ENCODE measurements at places on chromosomes 1 and 21.

GRCh38 chr1:226873771-226874578 is 3.6 kb downstream of the PSEN2 start:
- DNase-seq: no peak

DNA sequence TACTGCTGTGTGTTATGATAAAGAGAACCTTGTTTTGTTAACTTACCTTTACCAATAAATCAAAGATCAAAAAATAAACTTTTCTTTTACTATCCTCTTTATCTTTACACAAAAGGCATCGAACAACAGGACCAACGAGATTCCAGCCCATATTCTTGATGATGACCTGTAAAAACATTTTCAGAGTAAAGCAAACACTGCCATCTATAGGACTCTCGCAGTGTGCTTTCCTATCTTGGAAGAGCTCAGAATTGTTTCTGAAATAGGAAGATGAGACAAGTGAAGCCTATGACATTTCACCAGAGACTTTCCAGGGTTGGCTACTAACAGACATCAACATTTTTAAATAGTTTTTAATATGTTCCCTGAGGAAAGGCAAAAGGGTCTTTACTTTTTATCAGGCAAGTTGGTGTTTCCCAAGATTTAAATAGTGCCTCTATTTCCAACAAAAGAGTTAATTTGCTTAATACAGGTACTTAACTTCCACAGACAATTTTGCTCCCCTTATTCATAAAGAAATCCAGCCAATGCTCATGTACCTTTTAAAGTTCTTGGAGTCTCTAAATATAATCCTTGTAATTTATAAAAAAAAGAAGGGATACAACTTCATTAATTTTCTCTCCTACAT is 7.3 kb downstream of the GLMN start:
- DNase-seq: peak; percentile 12

DNA sequence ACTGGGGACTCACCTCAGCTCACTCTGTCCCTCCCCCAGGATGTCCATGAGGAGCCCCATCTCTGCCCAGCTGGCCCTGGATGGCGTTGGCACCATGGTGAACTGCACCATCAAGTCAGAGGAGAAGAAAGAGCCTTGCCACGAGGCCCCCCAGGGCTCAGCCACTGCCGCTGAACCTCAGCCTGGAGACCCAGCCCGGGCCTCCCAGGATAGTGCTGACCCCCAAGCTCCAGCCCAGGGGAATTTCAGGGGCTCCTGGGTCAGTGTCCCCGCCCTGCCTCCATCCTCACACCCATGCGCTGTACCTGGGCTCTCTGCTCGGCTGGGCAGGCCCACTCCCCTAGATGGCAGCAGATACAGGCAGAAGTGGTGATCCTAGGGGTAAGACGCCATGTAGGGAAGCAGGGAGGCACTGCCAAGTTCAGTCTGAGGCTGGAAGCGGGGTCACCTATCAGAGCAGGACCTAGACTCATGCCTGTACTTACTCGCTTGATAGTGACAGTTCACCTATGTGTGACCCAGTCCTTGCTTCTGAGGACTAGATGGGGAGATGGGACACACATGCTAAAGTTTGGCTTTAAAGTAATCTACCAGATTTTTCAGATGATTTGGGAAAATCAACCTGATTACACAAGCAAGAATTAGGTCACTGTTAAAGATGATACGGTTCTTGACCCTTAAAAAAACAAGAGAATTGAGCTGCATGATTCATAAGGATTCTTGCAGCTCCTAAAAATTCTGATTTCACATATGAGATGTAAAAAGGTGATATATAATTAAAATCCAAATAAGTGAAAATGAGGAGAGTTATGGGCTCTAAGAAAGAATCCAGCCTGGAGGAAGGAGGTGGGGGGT is 38.7 kb downstream of the ETNK2 start:
- DNase-seq: no peak

- DNase-seq: peak; percentile 99
Observed at GRCh38 chr21:43585924-43586413, 73.3 kb downstream of the HSF2BP start.

- no peak for DNase-seq
Observed at GRCh38 chr1:186456729-186457255, 4.1 kb downstream of the PDC start.

- no peak for DNase-seq
Observed at GRCh38 chr1:33972676-33973395, 109.0 kb downstream of the HMGB4 start.

DNA sequence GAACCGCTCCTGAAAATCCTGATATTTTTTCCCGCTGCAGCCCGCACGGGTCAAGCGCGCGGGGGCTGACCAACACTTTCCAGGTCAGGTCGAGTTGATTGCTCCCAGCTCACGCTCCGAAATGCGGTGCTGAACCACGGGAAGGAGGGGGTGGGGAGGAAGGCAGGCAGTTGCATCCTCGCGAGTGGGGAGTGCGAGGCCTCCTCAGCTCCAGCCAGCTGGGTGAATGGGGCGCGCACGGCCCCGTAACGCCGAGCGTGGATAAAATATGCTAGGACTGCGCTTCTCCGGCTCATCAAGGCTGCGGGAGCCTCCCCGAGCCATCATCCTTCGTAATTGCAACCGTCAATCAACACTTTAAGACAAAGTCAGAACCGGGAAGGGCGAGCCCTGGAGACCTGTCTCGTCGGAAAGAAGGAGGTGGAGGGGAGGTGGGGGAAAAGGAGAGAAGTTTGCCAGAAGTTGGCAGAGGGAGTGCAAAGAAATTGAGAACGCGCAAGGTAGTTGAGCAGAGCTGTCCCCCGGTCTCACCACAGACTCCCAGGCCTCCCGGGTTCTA is 8.0 kb downstream of the NR5A2 start:
- no peak for DNase-seq

DNA sequence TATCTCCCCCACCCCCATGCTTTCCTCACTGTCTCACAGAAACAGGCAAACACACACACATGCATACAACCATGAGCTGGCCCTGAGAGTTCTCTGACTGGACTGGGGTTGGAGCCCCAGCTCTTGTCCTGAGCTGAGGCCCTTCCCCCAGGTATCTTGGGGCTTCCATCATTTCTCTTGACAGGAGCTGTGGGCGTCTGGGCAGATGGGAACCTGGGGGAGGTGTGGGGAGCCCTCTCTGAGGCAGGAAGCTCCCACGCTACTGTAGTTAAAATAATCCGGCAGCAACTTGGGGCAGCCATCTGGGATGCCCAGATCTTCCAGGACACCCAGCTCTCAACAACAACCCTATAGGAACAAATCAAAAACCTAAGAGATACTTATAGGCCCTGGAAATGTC is 2.7 kb upstream of the KIF21B start:
- DNase-seq: no peak

- DNase-seq: no peak
Observed at GRCh38 chr1:6391951-6392808, 1.4 kb downstream of the ACOT7 start.

DNA sequence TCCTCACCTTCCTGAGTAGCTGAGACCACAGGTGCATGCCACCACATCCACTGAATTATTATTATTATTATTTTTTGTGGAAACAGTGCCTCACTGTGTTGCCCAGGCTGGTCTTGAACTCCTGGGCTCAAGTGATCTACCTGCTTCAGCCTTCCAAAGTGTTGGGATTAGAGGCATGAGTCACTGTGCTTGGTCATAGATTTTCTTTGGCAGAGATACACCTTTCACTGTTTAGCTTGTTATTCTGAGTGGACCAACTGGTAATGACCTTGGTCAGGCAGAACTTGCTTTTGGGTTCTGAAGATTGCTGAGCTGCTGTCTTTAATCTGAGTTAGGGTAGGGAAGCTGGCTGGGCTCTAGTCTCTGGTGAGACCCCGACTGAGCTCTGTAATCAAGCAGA is 66.8 kb downstream of the DNAH14 start:
- no peak for DNase-seq

DNA sequence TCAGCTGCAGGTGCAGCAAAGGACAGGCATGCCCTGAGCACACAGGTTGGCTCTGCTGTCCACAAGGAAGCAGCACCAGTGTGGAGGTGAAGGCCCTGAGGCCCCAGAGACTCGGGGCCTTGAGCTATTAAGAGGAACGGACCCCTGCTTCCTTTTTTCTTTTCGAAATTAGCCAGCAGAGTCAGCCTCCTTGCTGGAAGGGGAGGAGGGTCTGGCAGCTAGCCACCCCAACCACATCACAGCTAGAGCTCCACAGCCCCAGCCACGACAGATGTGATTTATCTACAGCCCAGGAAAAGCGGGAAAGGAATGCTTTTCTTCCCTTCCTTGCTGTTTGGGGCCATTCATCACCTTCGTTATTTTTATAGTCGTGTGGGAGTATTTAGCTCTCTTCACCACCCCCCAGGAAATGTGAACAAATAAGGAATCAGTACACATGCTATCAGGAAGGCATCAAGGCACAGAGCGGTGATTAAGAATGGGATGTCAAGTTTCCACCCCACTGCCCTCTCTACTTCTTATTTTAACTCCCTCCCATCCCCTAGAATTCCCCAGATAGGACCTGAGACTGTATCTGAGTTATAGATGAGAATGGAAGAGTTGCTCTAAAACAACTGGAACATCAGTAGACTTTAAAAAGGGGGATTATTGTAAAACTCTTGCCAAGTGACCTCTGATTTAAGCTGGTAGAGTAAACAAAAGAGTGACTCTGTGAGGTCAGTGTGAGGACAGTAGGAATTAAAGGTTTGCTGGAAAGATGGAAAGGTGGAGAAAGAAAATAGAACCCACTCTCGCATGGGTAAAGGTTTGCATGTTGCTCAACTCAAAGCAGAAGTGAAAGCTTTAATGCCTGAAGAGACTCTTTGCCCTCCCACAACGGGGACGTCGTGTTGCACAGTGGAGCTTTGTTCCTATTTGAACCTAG is 224.7 kb upstream of the GJB5 start:
- DNase-seq: no peak

DNA sequence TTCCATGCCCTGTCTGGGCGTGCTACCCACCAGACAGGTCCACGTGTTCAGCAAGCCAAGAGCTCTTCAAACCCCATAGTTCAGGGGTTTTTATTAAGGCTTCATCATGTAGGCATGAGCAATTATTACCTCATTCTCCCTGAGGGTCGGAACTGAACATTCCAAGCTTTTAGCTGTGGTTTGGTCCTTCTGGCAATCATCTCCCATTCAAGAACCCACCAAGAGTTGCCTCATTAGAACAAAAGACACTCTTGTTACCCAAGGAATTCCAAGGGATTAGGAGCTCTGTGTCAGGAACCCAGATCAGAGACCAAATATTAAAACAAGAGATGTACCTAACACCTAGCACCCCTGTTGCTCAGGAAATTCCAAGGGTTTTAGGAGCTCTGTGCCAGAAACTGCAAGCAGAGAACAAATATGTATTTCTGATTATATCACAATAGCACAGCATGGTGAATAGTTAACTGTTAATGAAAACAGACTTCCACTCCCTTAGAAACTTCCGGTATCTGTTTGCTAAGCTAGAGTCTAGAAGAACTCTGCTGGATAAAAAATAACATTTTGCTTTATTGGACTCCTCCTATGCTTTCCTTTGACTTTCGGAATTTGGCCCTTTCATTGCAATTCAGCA is 201.2 kb upstream of the L1TD1 start:
- DNase-seq: peak; percentile 82

- DNase-seq: no peak
Observed at GRCh38 chr1:161180639-161181038, 3.3 kb upstream of the B4GALT3 start.

DNA sequence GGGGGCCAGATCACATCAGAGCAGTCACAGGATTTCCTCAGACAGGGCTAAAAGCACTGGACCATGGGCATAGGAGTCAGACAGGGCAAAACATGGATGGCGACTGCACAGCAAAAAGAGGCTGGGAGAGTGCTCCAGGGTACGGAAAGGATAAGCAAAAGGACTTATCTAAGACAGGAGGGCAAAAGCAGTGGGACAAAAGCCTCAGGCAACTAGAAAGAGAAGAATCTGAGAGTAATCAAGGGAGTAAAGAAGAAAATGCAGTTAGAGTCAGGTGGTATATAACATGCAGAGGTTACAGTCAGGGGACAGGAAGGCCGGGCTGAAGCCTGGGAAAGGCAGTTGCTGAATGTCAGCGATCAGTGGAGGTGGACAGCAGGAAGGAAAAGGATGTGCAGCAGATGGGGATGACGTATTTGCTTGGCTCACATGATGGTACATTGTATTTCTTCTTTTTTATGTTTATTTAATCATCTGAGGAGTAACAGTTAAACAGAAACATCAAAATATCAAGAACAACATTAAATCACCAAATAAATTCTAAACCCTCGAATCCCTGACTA is 63.1 kb upstream of the CNN3 start:
- no peak for DNase-seq

GRCh38 chr1:224736619-224737352 is 120.7 kb downstream of the CNIH3 start:
- no peak for DNase-seq

- no peak for DNase-seq
Observed at GRCh38 chr1:243449373-243449772, 193.5 kb downstream of the SDCCAG8 start.

All from NCI-H226 (cell line).